ENCODE measurements at places on chromosomes 6 and 20.
A peak's percentile ranks its signal among the peaks of the same experiment; 100 is the strongest.

- DNase-seq = no peak
These were observed 12.0 kb downstream of the AGPAT4 start for GRCh38 chr6:161261816-161262215.

GRCh38 chr20:21511850-21512633, 1.8 kb downstream of the NKX2-2 start:
- DNase-seq = no peak

- no peak for DNase-seq
These were observed 94.2 kb upstream of the ATXN1 start for GRCh38 chr6:16855460-16855859.

DNA sequence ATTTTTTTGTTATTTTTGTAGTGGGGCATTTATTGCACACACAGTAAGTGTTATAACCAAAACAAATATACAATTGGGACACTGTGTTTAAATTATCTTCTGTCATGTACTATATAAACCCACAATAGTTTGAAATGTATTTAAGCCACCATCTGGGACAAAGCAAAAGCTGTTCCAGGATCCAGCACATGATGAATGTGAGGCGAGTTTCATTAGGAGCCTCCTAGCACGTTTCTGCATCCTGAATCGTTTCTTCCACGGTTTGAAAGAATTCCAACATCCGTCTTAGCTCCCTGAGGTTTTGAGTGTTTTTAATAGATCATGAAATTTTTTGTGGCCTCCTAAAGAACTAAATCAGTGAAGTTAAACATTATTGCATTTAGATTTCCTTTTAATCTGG, 65.8 kb downstream of the EYA4 start:
- no peak for DNase-seq

- DNase-seq = no peak
These were observed 245.4 kb downstream of the LRFN2 start for GRCh38 chr6:40341726-40342125.

DNA sequence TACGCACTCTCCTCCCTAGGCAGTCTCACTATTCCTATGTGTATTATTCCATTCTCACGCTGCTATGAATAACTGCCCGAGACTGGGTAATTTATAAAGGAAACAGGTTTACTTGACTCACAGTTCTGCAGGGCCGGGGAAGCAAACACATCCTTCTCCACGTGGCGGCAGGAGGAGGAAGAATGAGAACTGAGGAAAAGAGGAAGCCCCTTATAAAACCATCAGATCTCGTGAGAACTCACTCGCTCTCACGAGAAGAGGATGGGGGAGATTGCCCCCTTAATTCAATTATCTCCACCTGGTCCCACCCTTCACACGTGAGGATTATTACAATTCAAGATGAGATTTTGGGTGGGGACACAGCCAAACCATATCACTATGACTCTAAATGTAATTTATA, 61.9 kb downstream of the ECT2L start:
- DNase-seq = no peak

DNA sequence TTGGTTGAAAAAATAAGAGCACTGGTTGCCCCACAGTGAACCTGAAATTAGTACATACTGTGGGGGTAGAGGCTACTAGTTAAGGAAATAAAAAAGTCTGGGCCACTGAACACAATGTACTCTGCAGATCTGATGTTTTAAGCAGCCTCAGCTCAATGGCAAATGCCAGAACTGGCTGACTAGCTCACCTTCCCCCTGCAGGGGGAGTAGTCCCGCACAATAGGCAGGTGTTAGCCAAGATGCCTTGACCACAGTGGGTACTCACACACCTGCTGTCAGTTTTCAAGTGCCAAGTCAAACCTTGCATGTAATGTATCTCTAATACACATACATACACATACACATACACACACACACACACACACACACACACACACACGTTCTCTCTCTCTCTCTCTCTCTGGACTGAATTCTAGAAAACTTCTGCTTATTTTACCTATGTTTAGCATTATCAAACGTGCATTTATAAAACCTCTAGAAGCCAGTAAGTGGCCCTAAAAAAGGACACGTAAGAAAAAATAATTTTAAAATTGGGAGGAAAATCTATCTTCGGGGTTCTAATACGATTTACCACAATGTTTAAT, 36.1 kb downstream of the GMDS start:
- DNase-seq = peak; percentile 7

- no peak for DNase-seq
These were observed 154.8 kb downstream of the PTPRK start for GRCh38 chr6:128365520-128366160.

DNA sequence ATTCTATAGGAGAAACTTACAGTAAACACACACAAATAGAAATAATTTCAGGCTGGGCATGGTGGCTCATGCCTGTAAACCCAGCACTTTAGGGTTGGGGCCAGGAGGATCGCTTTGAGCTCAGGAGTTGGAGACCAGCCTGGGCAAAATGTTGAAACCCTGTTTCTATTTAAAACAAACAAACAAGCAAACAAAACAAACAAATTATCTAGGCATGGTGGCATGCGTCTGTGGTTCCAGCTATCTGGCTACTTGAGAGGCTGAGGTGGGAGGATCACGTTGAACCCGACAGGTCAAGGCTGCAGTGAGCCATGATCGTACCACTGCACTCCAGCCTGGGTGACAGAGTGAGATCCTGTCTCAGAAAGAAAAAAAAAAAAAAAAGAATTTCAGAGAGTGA, 64.0 kb downstream of the NHLRC1 start:
- DNase-seq = no peak

DNA sequence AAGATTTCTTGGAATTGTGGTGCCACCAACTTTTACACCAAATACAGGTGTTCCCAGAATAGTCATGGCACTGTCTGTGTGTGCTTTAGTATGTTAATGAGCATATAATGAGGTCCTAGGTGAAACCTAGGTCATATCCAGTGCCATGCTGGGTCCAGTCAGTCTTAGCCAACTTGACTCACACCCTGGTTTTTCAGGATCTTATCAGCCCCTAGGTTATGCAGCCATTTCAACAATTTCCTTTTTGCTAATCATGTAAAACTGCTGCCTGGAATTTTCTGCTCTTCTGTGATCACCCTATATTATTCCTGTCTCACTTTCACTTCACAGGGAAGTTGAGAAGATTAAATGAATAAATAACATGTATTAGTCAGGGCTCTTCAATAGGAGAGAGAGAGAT, 23.7 kb downstream of the SDHAF4 start:
- DNase-seq = no peak

DNA sequence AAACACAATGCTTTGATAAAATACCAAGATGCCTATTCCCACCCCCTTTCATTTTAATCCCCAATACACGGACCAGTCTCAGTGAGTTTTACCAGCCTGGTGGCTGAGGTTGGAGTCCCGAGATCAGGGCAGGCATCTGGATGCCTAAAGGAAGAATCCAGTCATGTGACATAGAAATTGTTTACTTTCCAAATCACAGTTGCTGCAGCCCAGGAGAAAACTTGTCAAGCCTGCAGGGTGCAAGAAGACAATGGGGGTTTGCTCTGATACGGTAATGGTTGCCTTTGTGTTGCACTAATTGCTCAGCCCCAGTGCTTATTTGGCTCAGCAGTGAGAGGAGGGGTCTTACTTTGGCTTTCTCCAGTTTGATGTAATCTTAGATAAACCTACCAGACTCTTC, 308.5 kb upstream of the POU3F2 start:
- no peak for DNase-seq

- no peak for DNase-seq
These were observed 512.8 kb upstream of the JARID2 start for GRCh38 chr6:14732844-14733757.

DNA sequence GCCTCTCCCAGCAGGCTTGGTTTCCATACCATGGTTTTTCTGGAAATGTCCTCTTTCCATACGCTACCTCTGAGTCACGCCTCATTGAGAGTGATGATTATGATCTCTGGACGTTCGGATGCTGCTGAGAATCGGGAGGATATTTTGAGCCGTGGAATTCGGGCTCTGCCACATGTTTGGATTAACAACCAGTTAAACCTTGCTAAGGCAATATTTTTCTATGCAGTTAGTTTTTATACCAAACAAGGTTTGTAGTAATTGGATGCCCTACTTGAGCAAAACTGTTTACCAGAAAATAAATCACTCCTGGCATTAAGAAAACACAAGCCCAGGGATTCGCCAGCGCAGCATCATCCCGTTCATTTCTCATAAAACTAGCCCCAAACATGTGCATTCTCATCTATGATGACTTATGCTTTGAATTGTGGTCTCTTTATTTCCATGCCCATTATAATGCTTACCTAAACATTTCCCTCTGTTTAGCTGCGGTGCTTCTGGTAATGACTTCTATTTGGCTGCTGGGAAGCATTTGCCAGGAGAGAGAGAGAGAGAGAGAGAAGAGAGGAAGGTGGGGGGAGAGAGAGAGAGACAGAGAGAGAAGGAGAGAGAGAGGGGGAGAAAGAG, 198.9 kb downstream of the CLIC5 start:
- no peak for DNase-seq

DNA sequence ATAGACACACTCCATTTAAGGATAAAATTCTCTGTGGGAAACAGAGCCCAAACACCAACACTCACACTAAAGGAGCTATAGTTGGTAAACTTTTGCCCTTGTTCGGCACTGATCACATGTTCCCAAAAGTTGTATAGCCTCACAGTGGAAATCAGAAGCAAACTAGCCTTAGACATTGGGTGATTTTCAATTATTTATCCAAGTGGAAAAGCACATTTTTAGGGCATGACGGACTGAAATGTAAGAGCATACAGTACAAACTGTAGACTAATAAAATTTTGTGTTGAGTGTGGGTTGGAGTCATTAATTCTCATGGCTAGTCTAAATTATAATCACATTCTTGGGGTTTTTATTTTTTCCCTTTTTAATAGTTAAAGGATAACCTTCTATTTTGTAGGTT, 202.4 kb downstream of the MOXD1 start:
- no peak for DNase-seq

DNA sequence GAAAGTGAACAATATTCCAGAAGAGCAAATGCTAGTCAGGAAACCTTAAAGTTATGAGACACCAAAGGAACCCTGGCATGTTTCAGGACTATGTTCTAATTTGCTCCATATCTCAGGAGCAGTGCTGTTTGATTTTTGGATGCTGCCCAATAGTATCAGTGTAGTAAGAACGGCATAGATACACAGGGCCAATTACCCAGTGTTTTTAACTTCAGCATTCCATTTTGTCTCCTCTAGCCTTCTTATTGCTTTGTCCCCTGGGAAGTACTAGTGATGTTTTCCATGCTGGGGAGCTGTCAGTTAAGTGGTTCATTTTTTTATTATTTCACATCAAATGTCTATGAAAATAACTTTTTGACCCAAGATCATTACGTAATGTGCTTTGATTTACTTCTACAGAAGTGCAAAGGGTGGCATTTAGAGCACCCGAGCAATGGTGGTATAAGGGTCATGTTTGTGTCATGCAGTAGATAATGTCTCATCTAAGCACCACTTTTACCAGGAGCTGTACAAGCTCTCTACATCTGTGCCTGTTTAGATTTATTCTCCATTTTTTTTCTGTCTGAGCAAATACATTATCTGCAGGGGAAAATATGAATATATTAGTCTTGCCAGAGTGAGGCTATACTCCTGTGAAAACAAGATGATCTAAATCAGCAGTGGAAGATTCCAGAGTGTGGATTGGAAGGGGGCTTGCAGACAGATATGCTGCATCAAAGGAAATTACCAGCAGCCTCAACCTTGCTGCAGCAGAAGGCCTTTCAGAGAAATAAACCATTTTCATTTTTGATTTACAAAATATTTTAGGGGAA, 198.8 kb upstream of the OPRM1 start:
- no peak for DNase-seq

GRCh38 chr20:62439218-62439617, 11.9 kb upstream of the RBBP8NL start:
- DNase-seq = no peak

GRCh38 chr6:96899019-96899418, 1.3 kb upstream of the NDUFAF4 start:
- peak; percentile 15 for DNase-seq

- no peak for DNase-seq
These were observed 125.4 kb downstream of the RIN2 start for GRCh38 chr20:19883501-19883900.

GRCh38 chr6:37570482-37571133, 70.9 kb upstream of the CCDC167 start:
- no peak for DNase-seq

DNA sequence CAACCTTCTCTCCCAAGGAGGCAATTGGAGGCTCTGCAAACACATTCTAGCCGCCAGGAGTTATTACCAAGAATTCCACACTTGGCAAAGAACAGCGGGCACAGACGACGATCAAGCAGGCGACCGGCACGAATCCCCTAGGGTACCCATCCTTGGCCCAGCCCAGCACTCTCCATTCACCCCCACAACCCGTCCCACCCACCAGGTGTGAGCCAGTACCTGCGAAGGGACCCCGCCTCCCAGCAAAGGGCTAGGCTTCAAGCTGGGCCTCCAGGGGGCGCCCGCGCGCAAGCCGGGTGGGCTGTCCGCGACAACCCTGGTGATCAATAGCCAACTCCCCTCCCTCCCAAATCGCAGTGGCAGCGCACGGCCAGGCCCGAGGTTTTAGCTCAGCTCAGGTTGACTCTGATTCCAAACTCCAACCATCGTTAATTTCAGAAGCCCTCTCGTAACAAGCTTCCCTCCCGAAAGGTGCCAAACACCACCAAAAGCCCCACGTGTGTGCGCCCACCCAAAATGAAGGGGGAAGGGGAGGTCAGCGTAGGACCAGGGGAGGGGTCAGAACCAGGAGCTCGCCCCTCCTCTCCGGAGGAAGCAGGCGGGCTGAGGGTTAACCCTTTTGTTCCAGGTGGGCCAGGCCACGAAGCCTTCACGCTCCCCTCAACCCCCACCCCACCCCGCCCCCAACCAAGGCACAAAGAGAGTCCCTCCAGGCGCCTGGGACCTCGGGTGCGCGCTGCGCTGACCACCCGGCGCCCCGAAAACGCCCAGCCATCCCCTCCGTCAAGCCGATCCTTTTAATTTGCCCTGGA, 2.1 kb downstream of the SALL4 start:
- peak; percentile 38 for DNase-seq

- no peak for DNase-seq
These were observed 79.4 kb downstream of the CHMP4B start for GRCh38 chr20:33890557-33890956.

GRCh38 chr6:107607116-107607515, 117.2 kb downstream of the SOBP start:
- no peak for DNase-seq

Data from NCI-H1092 treated with DMSO at 0.1 percent for 48 hours (cell line).